Thymus (tissue), 14 donors: ENCODE measurements at places on chromosomes 6 and 20. TPM values are rescaled to one million over a fixed set of nuclear protein-coding genes. Genes with fewer than 3 reads are reported as not detected.

- DNase-seq = no peak
Observed at GRCh38 chr6:126033696-126034095, 47.4 kb downstream of the TRMT11 start.

DNA sequence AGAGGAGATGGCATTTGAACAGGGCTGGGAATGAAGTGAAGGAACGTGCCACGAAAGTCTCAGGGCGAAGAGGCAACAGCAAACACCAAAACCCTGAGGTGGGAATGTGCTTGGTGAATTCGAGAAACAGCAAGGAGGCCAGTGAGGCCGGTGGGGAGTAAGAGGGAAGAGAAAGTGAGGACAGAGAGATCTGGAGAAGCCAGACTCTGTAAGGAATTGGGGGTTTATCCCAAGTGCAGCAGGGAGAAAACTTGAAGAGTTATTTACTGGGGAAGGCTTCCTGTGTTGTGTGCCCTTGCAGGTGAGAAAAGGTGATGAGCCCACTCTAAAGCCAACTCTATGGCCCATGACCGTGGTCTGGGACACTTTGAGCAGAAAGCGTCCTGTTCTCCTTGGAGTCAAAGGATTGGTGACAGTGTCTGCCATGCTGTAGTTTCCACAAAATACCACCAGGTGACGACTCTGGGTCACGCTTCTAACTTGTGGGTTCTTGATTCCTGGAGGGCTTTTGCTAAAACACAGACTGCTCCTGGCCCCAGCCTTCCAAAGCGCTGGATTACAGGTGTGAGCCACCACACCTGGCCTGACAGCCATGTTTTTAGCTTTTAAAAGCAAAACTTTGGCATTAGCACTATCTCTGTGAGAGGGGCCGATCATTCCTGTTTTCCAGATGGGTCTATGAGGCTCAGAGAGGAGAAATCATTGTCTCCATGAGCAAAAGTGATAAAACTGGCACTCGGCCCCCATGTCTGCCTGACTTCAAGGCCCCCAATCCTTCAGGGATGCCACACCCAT lies 18.0 kb upstream of the CSNK2A1 start:
- peak; percentile 27 for DNase-seq

CNR1 gene
- polyA plus RNA-seq = 2.6 TPM

ZBTB12 gene
- 2.6 TPM for polyA plus RNA-seq

DNA sequence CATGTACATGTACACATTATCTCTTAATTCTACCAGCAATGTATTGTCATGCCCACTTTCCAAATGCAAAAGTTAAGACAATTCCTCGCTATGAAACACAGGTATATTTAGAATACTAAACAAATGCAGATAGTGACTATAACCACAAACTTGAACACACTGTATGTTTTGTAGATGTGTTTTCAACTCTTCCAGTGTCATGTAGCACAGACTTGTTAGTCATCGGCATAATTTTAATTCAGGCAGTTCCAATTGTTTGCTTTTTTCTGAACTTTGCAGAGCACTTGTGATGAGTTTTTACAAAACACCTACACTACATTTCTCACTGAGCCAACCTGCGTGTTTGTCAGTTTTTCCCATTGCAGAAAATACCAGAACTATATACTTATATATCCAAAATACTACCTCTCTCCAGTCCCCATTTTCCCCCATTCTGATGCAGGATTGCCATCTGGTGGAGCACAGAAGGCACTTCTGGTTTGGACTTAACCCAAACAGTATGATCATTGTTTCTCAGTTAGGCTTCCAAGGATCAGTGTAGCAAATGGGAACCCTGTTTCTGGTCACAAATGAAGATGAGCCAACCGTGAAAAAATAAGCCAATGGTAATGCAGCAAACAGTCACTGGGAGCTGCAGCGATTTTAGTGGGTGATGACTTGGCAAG lies 143.4 kb downstream of the ADGRB3 start:
- DNase-seq = no peak

- no peak for DNase-seq
Observed at GRCh38 chr20:57500962-57501361, 24.0 kb downstream of the CTCFL start.

CUL7 gene
- 5.5 TPM for polyA plus RNA-seq

GRCh38 chr20:60658681-60659080 lies 593.4 kb upstream of the CDH4 start:
- DNase-seq = no peak

DNA sequence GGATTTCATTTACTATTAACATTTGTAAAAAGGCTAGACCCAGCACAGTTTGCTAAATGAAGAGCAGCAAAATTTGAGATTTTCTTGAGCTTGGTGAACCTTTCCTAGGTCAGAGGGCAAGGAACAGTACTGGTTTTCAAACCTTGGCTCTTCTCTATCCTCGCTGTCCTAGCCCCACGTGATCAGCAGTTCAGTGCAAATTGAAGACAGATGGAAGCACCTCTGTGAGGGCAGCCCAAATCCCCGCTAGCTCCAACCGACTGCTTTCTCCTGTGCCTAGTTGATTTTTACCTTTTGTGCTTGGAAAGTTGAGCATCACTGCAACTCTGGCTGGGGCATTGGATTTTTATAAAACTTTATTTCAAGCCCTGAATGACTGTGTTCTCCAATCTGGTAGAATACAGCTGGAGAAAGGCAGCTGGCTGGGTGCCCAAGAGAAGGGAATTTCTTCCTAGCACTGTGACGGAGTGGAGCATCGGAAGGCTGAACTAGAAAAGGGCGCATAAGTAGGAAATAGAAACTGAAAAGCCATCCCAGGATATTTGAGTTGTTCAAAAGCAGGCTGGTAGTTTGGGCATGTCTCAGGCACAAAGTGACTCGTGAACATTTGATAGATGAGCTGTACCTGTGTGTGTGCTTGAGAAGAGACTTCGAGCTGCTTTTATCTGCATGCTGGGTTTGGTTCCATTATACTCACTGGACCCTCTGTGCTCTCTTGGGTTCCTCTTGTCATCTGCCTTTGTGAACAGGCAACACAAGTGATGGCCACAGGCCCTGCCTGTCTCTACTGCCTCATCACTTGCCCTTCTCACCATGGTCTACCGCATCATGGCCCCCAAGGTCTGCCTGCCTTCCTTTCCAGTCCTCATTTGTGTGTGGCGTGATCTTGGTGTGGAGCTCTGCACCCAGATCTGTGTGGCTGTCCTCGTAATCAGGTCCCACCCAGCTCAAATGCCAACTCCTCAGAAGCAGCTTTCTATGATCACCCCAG lies 2.3 kb downstream of the RNF114 start:
- DNase-seq = no peak

DNA sequence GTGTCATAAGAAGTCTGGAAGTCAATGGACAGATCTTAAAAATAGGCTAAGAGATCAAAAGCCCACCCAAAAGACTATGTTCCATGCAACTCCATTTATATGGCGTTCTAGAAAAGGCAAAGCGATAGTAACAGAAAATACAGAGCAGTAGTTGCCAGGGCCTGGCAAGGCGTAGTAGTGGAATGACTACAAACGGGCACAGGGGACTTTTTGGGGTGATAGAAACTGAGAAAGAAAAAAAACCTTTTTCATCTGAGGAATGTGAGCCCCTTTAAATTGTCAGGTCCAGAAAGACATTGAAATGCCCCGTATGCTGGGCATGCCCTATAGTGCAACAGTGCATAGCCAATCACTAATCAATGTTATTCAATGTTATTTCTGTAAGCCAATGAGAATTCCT lies 47.2 kb upstream of the FAM50B start:
- no peak for DNase-seq
